ENCODE measurements at places on chromosomes 6 and 20.

- DNase-seq: no peak
Observed at GRCh38 chr6:125392682-125393081, 90.9 kb upstream of the HDDC2 start.

- no peak for DNase-seq
Observed at GRCh38 chr20:14937021-14937420, 599.6 kb upstream of the FLRT3 start.

GRCh38 chr20:44518248-44518647, 3.6 kb downstream of the SERINC3 start:
- no peak for DNase-seq

DNA sequence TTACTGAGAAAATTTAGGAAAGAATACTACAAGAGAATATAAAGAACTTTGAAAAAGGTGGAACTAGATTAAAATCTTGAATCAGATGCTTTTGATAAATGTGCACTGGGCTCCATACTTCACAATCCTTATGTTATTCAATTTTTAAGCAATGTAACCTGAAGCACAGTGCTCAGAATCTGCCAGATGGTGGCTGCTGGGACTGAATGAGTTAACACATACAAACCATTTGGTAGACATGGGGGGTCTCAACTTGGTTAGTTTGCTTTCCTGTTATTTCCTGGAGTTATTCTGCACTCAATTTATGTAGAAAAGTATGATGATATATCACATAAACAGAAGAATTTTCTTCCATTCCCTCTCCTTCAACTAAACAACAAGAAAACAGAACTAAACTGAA, 326.5 kb downstream of the RNGTT start:
- no peak for DNase-seq

DNA sequence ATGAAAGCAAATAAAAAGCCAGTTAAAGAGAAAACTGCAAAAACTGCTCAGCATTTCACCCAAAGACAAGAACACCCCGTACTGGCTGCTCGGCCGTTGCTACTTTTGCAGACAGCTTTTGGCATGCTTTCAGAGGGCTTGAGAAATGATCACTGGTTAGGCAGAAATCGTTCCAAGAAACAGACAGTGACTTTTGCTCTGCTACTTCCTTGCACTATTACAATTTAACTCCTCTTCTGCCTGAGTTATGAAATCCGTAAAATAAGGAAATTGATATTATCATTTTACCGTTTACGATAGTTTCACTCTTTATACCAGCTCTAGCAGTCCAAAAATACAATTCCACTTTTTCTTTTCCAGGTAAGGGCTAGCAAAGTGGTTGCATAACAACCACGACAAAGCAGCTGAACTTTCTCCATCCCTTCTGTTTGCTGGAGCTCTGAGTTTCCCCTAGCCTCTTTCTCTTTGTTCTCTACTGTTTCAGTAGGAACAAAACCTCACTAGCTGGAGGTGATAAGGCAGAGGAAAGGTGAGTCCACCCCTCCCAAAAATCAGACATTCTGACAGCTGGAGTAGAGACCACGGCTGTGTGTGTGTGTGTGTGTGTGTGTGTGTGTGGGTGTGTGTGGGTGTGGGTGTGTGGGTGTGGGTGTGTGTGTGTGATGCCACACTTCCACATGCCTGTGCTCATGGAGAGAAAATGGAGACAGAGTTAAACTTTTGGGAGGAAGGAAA, 191.8 kb upstream of the RREB1 start:
- no peak for DNase-seq

All from activated naive CD8-positive, alpha-beta T cell treated with anti-CD3 and anti-CD28 coated beads for 36 hours (primary cell).